Small intestine (tissue), 16 donors: ENCODE measurements at places on chromosomes 12 and 14. TPM values are rescaled to one million over a fixed set of nuclear protein-coding genes. Genes with fewer than 3 reads are reported as not detected.

DNA sequence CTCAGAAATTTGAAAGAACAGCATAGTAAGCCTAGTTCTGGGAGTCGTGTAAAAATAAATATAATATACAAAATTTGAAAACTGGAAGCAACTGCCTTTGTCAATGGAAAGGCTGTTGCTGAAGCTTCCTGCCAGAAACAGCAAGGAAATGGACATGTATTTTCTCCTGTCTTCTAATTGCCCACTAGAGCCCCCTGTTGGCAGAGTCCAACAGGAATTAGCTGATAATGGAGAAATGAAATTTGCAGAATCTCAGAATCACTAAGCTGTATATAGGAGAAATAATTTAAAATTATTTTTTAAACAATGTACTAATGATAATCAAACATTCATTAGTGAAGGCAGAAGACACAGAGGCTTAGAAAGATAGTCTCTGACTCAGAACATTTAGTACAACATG is 414.8 kb downstream of the SLC6A15 start:
- H3K4me1 ChIP-seq: no peaks in the 10 kb centered on the region
- H3K4me3 ChIP-seq: no peak overlapping the region
- no peaks in the 10 kb centered on the region for H3K36me3 ChIP-seq

- no peaks in the 10 kb centered on the region for H3K4me1 ChIP-seq
- no peak overlapping the region for H3K4me3 ChIP-seq
- H3K27me3 ChIP-seq: no peaks in the 10 kb centered on the region
Measured at GRCh38 chr12:106758349-106759110, 16.0 kb upstream of the RIC8B start.

DNA sequence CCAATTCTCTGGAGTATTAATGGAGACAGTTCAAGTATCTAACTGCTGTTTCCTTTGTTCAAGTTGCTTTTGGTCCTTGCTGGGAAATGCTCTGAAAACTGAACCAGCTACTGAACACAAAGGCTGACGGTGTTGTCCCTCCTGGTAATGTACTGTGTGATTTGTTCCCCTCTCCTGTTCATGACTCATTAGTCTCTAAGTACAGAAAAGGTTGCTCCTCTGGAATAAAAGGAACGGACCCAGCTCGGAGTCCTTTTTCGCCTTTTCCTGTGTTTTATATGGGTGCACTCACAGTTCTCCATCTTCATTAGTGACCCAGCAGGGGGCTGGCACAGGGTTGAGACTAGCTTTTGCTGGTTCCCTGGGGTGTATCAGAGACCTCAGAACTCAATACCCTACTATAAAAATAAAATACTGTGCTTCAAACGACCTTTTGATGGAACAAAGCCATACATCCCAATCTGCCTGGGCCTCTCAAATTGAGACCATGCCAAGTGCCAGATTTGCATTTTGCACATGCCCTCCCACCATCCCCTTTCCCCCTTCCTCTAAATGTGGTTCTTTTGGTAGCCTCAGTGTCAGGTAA is 269.7 kb downstream of the RAD51B start:
- no peaks in the 10 kb centered on the region for H3K27me3 ChIP-seq
- no peak for DNase-seq
- H3K4me1 ChIP-seq: no peaks in the 10 kb centered on the region
- H3K27ac ChIP-seq: no peak overlapping the region

DNA sequence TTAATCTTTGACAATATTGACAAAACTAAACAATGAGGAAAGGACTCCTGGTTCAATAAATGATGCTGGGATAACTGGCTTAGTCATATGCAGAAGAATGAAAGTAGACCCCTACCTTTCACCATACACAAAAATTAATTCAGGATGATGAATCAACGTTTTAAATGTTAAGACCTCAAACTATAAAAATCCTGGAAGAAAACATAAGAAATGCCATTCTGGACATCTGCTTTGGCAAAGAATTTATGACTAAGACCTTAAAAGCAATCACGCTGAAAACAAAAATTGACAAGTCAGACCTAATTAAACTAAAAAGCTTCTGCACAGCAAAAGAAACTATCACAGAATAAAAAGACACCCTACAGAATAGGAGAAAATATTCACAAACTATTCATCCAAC is 97.4 kb downstream of the LMNTD1 start:
- no peaks in the 10 kb centered on the region for H3K4me1 ChIP-seq
- no peak for DNase-seq
- no peaks in the 10 kb centered on the region for H3K36me3 ChIP-seq
- H3K27ac ChIP-seq: no peak overlapping the region
- no peak overlapping the region for H3K4me3 ChIP-seq
- H3K27me3 ChIP-seq: no peaks in the 10 kb centered on the region

DNA sequence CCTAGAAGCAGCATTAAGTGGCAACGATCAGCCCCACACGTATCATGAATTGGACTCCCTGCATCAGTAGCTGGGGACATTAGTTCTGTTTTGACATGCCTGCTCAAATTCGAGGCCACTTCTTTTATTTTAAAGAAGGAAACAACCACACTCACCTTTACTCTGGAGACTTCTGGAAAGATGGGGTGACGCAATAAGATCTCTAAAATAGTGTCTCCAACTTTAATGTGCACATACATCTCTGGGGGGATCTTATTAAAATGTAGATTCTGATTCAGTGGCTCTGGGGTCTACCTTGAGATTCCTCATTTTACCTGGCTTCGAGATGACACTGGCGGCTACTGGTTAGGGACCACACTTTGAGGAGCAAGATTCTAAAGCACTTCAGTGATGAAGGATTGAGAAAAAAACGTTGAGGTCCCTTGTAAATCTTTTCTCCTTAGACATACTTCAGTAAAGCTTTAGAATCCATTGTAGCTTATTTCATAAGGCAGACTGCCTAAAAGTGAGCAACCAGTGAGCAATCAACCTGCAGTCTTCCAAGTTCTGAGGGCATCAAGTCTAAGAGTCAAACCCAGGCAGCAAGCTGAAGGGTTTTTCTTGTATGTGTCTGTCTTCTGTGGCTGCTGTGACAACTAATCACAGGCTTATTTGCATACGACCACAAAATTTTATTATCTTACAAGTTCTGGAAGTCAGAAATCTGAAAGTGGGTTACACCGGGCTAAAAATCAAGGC is 718.6 kb upstream of the TBX3 start:
- no peaks in the 10 kb centered on the region for H3K36me3 ChIP-seq
- no peak overlapping the region for H3K27ac ChIP-seq
- no peak overlapping the region for H3K4me3 ChIP-seq
- no peaks in the 10 kb centered on the region for H3K4me1 ChIP-seq

DNA sequence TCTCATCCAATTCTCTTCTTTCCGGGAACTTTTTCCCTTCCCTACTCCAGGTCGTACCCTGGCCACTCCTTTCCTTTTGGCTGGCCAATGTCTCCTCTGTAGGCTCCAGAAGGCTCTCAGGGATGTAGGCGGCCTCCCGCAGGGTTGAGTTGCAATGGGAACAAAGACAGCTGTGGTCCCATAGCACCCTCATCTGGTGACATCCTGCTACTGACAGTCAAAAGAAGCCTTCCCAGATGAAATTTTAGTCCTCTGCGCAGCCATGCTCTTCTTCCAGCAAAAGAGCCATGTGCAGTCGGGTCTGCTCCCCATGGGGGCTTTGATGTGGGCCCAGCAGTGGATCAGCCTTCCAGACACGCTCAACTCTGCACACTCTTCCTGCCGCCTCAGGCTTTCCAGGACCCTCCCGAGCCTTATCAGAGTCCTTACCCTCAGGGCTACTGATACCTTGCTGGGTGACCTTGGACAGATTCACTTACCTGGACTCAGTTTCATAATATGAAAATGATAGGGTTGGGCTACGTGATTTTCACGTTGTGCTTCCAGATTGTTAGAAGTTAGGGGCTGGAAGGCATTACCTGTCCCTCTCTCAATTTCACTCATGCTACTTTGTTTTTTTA is 5.5 kb upstream of the CELA1 start:
- H3K27ac ChIP-seq: no peak overlapping the region
- peaks cover 14% of the 10 kb centered on the region for H3K36me3 ChIP-seq
- no peak overlapping the region for H3K4me3 ChIP-seq
- peak; percentile 65 for DNase-seq
- H3K4me1 ChIP-seq: peaks cover 5% of the 10 kb centered on the region

DNA sequence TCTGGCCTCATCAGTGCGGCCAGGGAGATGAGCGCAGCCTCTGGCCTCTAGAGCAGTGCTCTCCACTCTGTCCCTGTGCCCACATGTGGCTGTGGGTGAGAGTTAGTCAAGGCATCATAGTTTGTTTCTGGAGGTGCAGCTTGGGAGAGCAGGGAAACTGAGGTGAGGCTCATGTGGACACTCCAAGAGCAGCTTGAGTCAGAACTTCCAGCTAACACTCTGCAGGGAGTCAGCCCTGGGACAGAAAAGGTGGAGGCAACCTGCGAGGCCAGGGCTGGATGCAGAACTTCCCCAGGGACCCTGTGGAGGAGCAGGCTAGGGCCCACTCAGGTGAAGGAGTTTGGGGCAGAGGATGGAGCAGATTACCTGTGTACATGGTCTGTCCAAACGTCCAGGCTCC is 10.8 kb downstream of the ISCA2 start:
- no peak for DNase-seq
- H3K36me3 ChIP-seq: peaks cover 12% of the 10 kb centered on the region
- H3K4me3 ChIP-seq: no peak overlapping the region
- no peaks in the 10 kb centered on the region for H3K4me1 ChIP-seq
- H3K27me3 ChIP-seq: peaks cover 3% of the 10 kb centered on the region
- no peak overlapping the region for H3K27ac ChIP-seq

GRCh38 chr14:59333668-59334067 is 131.5 kb downstream of the GPR135 start:
- H3K4me3 ChIP-seq: no peak overlapping the region
- H3K4me1 ChIP-seq: no peaks in the 10 kb centered on the region
- no peaks in the 10 kb centered on the region for H3K36me3 ChIP-seq
- H3K27me3 ChIP-seq: no peaks in the 10 kb centered on the region

GRCh38 chr14:20613094-20614037 is 22.2 kb upstream of the RNASE12 start:
- H3K27ac ChIP-seq: peak overlapping the region; percentile 63
- no peaks in the 10 kb centered on the region for H3K27me3 ChIP-seq
- no peaks in the 10 kb centered on the region for H3K36me3 ChIP-seq
- peak; percentile 96 for DNase-seq
- H3K4me3 ChIP-seq: peak overlapping the region; percentile 55

DNA sequence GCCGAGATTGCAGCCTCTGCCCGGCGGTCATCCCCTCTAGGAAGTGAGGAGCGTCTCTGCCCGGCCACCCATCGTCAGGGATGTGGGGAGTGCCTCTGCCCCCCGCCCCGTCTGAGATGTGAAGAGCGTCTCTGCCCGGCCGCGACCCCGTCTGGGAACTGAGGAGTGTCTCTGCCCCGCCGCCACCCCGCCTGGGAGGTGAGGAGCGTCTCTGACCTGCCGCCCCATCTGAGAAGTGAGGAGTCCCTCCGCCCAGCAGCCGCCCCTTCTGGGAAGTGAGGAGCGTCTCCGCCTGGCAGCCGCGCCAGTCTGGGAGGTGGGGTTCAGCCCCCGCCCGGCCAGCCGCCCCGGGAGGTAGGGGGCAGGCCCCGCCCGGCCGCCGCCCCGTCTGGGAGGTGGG is 544.0 kb downstream of the CCER1 start:
- DNase-seq: no peak
- H3K27ac ChIP-seq: no peak overlapping the region
- no peaks in the 10 kb centered on the region for H3K36me3 ChIP-seq
- H3K4me3 ChIP-seq: no peak overlapping the region
- H3K27me3 ChIP-seq: no peaks in the 10 kb centered on the region

GRCh38 chr14:90547250-90547649 is 150.4 kb downstream of the CALM1 start:
- H3K36me3 ChIP-seq: no peaks in the 10 kb centered on the region
- H3K27me3 ChIP-seq: no peaks in the 10 kb centered on the region
- no peak overlapping the region for H3K27ac ChIP-seq
- no peak for DNase-seq

GRCh38 chr12:91320999-91321398 is 138.4 kb upstream of the DCN start:
- DNase-seq: no peak
- H3K27ac ChIP-seq: no peak overlapping the region
- no peaks in the 10 kb centered on the region for H3K27me3 ChIP-seq
- no peaks in the 10 kb centered on the region for H3K36me3 ChIP-seq

GRCh38 chr12:13386323-13387039 is 190.0 kb downstream of the EMP1 start:
- H3K27ac ChIP-seq: no peak overlapping the region
- peak; percentile 21 for DNase-seq
- no peaks in the 10 kb centered on the region for H3K27me3 ChIP-seq
- no peak overlapping the region for H3K4me3 ChIP-seq
- peaks cover 3% of the 10 kb centered on the region for H3K4me1 ChIP-seq
- no peaks in the 10 kb centered on the region for H3K36me3 ChIP-seq

DNA sequence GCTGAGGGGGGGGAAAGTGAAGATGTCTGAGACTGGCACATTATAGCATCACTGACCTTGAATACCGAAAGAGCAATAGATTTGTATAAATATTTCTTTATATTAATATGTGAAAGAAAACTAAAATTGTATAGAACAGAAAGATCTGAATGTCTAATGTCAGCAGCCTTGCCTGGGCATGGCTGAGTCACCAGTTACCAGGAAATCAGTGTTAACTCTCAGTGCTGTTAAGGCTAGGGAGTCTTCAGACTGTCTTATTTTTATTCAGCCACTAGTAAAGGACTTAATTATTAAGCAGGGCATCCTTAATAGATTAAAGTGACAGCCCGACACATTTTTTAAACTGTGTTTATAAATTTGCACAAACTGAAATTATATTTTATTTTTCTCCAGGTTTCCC is 122.9 kb upstream of the AEBP2 start:
- H3K27ac ChIP-seq: no peak overlapping the region
- no peak for DNase-seq
- no peaks in the 10 kb centered on the region for H3K27me3 ChIP-seq
- H3K4me1 ChIP-seq: no peaks in the 10 kb centered on the region

GRCh38 chr12:131425112-131426075 is 285.5 kb upstream of the SFSWAP start:
- H3K27me3 ChIP-seq: peaks cover 4% of the 10 kb centered on the region
- no peak overlapping the region for H3K4me3 ChIP-seq
- no peak overlapping the region for H3K27ac ChIP-seq
- H3K4me1 ChIP-seq: no peaks in the 10 kb centered on the region
- no peak for DNase-seq

- no peaks in the 10 kb centered on the region for H3K36me3 ChIP-seq
- H3K4me1 ChIP-seq: peaks cover 84% of the 10 kb centered on the region
- H3K27me3 ChIP-seq: no peaks in the 10 kb centered on the region
- no peak overlapping the region for H3K4me3 ChIP-seq
- DNase-seq: peak; percentile 61
Measured at GRCh38 chr14:73746520-73747378, 32.6 kb upstream of the PNMA1 start.

DNA sequence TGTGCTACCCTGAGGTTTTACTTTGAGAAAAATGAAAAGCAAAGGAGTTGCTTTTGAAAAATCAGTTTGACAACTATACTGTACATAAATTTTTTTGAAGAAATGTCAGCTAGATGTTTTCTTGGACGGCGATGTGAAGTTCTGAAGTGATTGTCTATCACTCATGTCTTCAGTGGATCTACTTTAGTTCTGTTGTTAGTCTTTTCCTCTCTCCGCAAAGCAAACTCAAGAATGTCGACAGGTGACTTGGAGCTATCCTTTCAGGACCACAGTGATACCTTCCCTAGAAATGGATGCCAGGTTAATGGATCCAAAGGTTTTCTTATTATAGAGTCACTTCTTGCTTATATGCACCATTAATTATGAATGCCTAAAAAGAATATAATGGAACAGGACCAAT is 1.2 kb downstream of the PTPRO start:
- H3K27ac ChIP-seq: no peak overlapping the region
- no peaks in the 10 kb centered on the region for H3K36me3 ChIP-seq
- H3K4me3 ChIP-seq: no peak overlapping the region
- peaks cover 10% of the 10 kb centered on the region for H3K27me3 ChIP-seq

The CYP27B1 gene
- polyA plus RNA-seq: 1.7 TPM

The RTL1 gene
- polyA plus RNA-seq: 0.18 TPM

The MGP gene
- 18.9 TPM for polyA plus RNA-seq

The CFAP54 gene
- polyA plus RNA-seq: not detected

The ACOT6 gene
- 0.54 TPM for polyA plus RNA-seq

The ADCY4 gene
- polyA plus RNA-seq: 16.4 TPM

The CLEC1B gene
- not detected for polyA plus RNA-seq
